ENCODE measurements at places on chromosomes 3 and 15.

- DNase-seq: peak; percentile 77
Observed at GRCh38 chr3:43286841-43287499, 630 bp downstream of the SNRK start.

GRCh38 chr3:110791995-110792686 is 279.5 kb upstream of the NECTIN3 start:
- no peak for DNase-seq

DNA sequence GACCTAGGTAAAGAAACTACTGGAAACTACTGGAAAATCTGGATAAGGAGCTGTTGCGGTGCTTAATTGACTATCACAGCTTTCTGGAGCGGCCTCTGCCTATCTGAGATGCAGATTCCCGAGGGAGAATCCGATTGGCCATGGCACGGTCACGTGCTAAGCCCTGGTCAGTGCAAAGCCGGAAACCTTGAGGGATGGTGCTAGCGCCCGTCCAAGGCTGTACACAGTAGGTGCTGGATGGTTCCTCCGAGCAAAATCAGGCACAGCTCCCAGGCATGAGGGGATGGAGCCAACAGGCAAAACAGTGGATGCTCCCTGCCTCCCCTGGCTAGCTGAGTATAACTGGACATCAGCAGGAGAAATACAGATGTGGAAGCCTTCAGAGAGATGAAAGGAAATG is 238.7 kb upstream of the HES1 start:
- DNase-seq: no peak

GRCh38 chr3:115120597-115120996 is 26.5 kb downstream of the ZBTB20 start:
- DNase-seq: no peak

GRCh38 chr15:75955720-75956119 is 52.0 kb downstream of the FBXO22 start:
- no peak for DNase-seq

DNA sequence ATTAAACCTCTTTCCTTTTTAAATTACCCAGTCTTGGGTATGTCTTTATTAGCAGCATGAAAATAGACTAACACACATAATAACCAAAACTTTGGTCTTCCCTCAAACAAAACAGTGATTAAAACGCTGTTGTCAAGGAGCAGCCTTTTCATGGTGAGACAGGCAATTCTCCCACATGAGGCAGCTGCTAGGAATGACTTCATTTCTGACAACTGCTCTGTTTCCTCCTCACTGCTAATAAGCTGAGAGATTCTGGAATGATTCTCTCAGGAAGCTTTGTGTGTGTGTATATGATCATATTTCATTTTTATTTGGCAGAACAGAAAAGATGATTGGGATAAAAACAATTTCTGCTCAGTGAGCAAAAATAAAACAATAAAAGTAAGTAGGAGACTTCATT is 580.6 kb upstream of the ADAMTS9 start:
- DNase-seq: peak; percentile 46

Measured in adipocyte (in vitro differentiated cells).